ENCODE measurements at places on chromosomes 11 and 22.

GRCh38 chr22:24370401-24370800 lies 57.0 kb upstream of the ADORA2A start:
- DNase-seq, result no peak

DNA sequence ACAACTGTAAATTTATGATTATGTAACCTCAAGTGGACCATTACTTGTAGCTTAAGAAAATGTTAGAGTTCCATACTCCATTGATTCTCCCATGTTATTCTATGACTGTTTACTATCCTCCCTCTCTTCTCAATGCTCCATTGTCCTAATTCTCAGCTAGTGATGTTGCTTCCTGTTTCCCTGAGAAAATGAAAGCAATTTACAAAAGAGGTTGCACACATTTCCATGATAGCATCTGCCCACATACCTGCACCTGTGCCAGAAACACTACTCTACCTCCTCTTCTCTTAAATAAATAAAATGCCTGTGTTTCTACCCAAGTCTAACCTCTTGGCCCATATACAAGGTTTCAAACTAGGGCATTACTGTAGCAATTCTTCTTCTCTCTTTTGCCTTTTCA lies 1620.9 kb downstream of the FAM181B start:
- no peak for DNase-seq

- peak; percentile 50 for DNase-seq
Observed at GRCh38 chr22:17120281-17120680, 879 bp downstream of the TMEM121B start.

GRCh38 chr11:69005183-69005630 lies 7.8 kb downstream of the MRGPRF start:
- DNase-seq, result no peak

GRCh38 chr22:23823331-23823791 lies 15.4 kb downstream of the DERL3 start:
- no peak for DNase-seq

DNA sequence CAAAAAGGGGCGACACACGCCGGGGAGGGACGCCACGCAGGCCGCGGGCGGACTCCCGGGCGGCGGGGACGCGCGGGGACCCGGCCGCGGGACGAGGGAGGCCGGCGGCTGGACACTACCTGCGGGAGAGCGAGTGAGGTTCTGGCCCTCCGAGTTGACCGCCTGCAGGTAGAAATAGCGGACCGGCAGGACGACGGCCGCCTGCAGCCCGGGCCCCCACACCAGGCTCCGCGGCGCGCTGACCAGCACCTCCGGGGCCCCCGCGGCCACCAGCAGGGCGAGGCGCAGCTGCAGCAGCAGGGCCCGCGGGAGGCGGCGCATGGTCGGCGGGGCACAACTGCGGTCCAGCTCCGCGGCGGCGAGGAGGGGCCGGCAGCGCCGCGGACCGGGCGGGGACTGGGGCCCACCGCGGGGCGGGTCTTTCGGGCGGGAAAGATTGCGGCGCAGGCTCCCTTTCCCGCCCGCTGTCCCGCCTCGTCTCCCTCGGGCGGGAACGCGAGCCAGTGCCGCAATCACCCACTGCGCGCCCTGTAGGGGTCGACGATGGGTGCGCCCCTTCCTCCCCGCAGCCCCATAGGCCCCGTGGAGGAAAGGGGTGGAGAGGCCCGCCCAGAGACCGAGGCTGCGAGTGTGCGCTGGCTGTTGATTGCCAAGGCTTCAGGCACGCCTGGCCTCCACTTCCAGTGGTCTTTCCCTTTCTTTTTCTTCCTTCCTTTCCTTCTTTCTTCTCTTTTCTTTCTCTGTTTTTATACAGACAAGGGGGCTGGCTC lies at the start of gene POGLUT3:
POGLUT3 (minus strand) TSS at position 339 of the 770 bp plus-strand sequence; CDS start at position 321, 18 bp downstream.
- DNase-seq, result peak; percentile 65

DNA sequence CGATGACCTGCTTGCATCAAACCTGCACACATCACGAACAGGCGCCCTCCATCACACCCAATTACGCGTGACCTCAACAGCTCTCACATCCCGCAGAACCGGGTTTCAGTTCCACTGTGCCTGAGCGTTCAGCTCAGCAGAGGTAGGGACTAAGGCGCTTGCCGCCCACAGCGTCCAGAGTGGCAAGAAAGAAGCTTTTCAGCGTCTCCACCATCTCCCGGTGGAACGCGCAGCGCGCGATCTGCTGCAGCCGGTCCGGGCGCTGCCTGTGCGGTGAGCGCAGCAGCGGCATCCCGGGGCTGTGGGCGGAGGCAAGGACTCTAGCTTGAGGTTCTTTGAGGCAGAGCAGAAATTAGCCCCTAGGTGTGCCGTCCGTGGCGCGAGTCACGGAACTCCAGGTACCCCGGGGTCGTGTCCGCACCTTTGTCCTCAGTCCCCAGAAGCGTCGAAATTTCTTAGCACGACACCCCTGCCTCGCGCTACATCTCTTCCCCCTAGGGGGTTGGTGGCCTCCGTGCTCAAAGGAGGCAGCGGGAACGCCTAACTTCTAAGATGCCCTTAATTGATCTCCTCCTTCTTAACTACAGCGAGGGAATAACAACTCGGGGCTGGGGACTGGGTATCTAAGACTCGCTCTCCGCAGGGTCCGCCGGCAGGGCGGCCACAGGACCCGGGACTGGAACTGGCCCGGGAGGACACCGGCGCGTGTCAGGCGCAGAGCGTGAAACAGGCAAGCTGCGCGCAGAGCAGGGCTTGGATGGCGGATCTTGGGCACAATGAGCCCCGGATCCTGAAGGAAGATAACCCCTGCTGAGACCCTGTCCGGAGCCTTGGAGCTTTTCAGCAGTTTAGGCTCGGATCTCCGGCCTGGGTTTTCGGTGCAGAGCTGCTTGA lies 1.7 kb upstream of the CALCA start:
- no peak for DNase-seq

DNA sequence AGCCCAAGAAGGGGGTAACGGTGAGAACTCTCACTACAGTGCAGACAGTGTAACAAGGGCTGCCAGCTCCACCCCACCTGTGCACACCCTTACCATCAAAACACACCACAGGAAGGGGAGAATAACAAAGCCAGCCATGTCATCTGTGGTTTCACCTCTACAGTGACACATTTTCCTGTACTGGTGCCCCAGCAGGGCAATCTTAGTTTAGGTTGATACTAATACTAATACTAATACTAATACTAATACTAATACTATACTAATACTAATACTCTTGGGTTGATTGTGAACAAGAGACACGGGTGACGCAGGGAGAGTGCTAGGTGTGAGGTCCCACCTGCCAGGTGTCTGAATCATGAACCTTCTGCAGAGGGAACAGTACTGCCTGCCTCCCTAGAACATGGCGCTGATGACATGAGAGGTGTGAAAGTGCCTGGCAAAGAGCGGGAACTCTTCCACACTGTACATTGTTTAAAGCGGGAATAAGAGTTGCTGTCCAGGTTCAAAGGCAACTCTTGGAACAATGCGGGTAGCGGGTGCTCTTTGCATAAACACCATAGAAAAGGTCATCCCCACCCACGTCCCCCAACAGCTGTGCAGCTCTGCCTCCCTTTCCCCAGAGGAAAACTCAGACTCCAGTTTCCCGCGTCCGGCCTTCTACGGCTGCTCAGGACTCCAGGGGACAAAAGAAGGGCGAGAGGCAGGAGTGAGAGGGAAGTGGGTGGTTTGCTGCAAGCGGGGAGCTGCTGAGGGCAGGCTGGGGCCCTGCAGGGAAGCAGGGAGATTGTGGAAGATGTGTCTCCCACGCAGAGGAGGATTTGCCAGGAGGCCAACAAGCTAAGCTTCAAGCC lies 25.0 kb upstream of the TMPRSS4 start:
- DNase-seq, result no peak

- no peak for DNase-seq
Observed at GRCh38 chr11:75022296-75022695, 33.6 kb downstream of the NEU3 start.

- no peak for DNase-seq
Observed at GRCh38 chr11:128749974-128750373, 56.1 kb downstream of the FLI1 start.

- peak; percentile 50 for DNase-seq
Observed at GRCh38 chr11:20110908-20111669, 49.2 kb downstream of the DBX1 start.

DNA sequence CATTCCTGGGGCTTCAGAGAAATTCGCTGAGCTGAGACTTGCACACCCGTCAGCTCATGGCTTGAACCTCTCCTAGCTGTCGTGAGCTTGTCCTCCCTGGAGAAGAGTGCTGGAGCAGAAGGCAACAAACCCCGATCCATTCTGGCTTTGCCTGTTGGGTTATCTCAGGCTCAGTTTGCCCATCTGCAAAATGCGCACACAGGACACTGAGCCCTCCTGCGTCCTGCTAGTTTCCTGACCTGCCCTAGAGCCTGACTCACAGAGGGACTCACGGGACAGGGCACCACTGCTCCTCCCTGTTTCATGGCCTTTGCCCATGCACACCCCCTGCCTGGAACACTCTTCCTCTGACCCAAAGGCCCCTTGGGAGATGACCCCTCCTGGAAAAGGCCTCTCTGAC lies 365.0 kb downstream of the MN1 start:
- DNase-seq, result no peak

DNA sequence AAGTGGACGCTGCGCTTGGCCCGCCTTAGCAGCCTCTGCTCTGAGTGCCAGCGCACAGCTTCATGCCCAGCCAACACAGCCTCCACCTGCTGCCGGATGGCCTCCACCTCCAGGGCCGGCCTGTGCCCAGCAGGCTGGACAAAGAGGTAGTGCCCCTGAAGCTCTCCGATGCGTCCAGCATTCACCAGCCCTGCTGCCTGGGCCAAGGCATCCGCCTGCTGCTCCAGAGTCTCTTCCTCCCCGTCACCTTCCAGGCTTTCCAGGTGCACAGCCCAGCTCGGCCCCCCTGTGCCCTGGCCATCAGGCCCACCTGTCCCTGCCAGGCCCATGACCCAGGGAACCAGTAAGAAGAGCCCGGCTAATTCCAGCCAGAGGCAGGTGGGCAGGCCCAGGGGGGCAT lies 2.5 kb downstream of the PCSK7 start:
- no peak for DNase-seq
